ENCODE measurements at places on chromosomes 11 and 22. TPM values are rescaled to one million over a fixed set of nuclear protein-coding genes. Genes with fewer than 3 reads are reported as not detected.

DNA sequence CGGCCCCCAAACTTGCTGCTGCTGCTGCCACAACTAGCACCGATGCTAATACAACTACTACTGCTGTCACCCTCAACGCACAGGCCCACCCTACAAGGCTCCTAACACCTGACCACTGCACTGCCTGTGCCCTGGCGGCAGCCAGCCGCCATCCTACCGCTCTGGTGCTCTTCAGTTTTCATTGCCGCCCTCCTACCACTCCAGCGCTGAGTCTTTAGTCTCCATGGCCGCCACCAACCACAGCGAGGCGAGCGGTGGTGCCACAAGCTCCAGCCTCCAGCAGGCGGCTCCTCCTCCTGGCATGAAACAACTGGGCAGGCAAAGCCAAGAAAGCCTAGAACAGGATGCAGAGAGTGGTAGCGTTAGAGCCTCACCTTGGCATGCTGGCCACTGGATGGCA, 5.0 kb upstream of the RFPL3 start:
- DNase-seq, result no peak

GRCh38 chr11:120079750-120080610, 57.9 kb downstream of the TRIM29 start:
- DNase-seq, result no peak

DNA sequence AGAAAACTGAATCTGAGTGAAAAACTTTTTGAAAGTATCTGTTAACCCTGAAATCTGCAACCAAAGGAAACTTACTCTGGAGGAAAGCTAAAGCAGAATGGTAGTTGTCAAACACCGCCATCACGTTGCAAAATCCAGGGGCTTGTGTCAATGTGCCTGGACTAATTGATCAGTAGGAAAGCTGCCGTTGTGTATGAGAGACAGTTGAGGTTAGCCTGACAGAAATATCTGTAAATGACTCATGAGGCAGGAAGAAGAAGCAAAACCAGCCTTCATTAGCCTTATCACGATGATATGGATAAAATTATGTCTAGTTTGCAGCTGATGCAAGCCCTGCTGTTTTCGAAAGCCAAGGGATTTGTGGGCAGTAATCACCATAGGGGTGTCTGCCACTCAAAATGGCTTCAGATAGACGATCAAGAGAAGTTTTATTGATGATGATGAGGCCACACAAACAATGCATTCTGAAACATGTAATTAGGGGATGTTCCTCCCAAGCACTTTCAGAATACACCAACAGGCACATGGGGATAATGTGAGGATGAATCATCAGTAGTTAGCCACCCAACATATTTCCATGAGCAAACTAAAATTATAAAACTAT, 8.9 kb downstream of the SCGB1A1 start:
- DNase-seq, result no peak

GRCh38 chr11:88202498-88202897, 27.3 kb upstream of the RAB38 start:
- DNase-seq, result no peak

DNA sequence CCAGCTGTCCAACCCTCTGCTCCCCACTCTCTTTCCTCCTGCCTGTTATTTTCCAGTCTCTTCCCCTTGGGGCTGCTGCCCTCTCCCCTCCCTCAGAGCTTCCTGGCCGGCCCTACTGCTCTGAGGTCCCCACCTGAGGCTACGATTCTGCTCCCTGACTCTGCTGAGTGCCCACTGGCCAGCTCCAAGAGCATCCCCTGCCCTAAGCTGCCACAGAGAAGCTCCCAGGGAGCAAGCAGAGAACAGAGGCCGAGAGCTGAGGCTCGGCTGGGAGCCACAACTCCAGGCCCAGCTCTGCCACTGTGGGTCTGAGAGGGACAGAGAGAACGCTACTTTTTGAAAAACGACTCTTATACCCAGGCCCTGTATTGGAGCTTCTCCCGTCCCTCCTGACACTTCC, 61.1 kb downstream of the CHRDL2 start:
- DNase-seq, result no peak

DNA sequence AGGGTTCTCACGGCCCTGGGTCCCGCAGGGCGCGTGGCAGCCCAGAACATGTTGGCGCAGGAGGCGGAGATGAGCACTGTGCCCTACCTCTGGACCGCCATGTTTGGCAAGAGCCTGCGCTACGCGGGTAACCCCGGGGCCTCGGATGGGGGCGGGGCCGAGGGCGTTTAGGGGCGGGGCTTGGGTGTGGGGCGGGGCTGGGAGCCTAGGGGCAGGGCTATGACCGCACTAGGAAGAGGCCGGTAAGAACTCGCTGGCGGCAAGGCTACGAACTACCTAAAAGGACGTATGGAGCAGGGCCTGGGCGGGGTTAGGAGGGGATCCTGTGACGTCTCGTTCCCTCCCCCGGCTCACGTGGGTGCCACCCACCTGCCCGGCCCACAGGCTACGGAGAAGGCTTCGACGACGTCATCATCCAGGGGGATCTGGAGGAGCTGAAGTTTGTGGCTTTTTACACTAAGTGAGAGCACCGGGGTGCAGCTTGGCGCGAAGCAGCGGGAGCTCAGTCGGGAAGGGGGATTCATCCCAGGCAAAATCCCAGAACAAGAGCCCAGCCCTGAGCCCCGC, 2.8 kb upstream of the LZTR1 start:
- DNase-seq, result peak; percentile 95

- DNase-seq, result peak; percentile 36
These were observed 76.3 kb downstream of the FAM168A start for GRCh38 chr11:73521621-73522020.

DNA sequence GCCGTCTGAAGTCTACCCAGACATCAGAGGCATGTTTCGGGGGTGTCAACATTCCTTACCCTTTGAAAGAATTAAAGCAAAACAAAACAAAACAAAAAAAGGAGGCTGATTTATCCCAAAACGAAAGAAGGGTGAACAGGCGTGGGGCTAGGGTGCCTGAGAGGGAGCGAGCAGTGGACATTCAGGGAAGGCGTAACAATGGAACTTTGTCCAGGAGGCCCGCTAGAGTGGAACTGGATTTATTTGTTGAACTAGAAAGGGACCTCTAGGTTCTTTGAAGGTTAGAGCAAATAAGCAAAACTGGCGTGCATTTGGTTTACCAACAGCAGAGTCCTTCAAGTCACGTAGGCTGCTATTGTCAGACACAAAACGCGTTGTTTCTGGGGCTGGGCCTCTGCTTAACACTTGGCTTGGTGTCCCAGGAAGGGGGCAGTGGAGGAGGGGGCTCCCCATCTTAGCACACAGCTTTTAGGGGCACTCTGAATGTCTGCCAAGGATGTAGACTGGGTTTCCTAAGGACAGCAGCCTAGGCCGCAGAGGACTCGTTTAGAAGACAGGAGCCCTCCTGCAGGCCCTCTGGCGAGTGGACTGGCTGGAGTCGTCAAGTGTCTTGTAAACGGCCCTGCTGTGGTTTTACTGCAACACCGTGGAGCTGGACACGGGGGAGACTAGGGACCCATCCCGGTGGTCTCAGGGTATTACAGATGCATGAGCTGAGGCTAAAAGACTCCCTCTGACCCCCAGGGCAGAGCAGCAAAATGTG, 203.7 kb upstream of the SORL1-AS1 start:
- DNase-seq, result no peak

DNA sequence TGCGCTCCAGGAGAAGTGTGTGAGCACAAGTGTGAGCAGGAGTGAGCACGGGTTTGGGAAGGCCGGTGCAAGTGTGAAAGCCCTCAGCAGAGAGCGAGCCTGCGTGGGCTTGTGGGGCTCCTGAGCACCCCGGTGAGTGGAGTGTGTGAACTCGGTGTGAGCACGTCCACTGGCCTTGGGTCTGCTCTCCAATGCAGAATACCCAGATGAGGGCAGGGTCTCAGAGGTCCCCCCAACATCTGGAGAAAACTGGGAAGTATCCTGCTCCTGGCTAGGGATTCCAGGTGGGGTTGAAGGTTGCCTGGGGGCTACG, 1.2 kb downstream of the ESRRA start:
- no peak for DNase-seq

- DNase-seq, result peak; percentile 67
These were observed 9.4 kb downstream of the HIPK3 start for GRCh38 chr11:33266393-33267215.

DNA sequence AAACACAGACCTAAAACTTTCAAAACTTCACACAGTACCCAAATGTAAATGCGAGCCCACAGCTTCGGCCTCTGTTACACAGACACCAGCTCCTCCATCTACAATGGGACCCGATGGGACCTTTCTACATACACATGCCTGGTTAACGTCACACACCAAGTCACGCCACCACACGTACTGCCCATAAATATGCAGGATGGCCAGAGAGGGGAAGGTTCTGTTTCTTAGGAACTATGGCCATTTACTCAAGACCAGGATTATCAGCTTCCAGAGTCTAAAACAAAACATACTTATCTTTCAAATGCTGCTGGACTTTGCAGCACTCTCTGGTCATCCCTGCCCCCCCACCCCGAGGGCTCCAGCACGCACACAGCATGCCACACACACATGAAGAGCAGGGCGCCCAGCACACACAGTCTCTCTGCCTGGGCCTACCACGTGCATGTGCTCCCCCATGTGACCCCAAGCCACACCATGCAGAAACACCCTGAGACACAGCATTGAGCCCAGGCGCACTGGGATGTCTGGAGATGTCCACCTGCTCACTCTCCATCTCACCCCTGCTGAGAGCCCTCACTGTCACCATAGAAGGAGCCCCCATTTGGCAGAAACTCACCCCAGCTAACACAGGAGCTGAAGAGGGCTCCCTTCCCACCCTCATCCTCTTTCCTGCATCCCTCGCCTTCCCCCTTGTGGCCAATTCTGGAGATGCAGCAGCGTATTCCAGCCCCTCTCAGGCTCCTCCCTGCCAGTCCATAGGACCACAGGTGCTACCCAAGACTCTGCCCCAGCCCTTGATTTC, 61.8 kb downstream of the SLC22A12 start:
- DNase-seq, result peak; percentile 18

- DNase-seq, result no peak
These were observed 417 bp downstream of the HNRNPUL2 start for GRCh38 chr11:62726915-62727164.

DNA sequence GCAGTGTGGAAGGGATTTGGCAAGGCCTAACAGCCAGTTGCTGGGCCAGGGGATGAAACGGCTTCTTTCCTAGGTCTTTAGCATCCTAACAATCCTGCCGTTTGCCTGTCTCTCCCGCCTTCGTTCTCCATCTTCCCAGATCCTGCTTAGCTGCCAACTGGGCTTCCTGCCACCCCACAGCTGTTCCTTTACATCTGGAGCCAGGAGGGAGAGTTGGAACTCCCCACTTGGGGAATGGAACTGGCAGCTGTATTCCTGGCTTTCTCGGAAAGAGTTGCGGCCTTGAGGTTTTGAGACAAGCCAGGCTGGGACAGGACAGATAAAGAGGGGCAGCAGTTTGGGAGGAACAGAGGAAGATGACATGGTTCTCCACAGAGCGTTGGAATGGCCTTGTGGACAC, 59.6 kb downstream of the ST3GAL4 start:
- no peak for DNase-seq

DNA sequence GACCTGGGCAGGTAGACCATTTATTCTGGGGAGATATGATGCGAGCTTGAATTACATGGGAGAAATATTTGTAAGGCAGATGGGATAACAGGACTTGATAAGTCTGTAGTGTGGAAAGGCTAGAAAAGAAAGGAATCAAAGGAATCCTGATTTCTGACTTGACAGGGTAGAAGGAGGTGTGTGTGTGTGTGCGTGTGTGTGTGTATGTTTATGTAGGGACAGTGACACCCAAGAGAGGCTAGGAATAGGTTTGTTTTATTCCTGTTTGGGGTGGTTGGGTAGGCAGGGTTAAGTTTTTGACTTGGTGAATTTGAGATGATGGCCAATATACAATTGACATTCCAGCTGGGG, 390 bp upstream of the HTATIP2 start:
- no peak for DNase-seq

- no peak for DNase-seq
These were observed 67.3 kb downstream of the IMMP1L start for GRCh38 chr11:31442086-31442485.

DNA sequence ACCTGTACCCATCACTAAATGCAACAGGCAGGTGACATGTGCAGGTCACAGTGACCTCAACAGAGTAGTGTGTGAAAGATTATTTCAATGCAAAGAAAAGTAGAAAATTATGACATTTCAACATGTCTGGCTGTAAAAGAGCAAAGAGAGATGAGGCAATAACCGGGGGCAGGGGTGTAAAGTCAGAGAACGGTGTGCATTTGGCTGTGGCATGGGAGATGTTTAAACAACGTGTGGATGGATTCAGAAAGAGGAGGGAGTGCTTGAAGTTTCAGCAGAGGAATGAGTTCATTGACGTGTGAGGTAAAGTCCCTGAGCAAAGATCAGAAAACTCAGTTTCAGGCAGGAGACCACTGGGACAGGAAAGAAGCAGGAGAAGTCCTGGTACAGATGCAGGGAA, 229.7 kb downstream of the BUD13 start:
- no peak for DNase-seq

GRCh38 chr11:1341928-1342524, 32.6 kb upstream of the TOLLIP start:
- no peak for DNase-seq

DNA sequence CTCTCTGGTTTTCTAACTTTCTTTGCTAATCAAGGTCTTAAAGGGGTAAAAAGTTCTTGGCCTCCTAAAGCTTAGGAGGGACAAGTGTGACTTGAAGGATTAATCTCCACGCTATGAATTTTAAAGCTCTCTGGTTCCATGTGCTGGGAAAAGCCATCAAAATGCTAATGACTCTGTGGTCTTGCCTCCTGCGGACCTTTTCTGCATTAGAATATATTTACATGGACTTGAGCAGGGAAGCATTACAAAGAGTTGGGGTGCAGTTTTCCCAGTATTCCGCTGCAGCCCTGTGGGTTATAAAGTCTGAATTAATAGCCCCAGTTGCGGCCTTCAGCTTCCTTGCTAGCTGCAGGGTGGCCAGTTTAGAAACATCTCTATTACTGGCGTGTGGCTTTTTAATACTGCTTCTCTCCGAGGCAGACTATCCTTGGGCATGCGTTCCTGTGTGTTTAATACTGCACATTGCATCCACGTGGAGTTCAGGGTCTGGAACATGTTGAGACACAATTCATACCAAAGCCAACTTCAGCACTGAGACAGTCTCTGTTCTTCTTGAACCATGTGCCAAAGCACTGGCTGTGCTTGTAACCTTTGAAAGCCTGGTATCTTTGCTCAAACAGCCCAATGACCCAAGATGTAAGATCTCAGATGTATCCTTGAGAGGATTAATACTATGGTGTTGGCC, 27.3 kb downstream of the TSPAN18 start:
- DNase-seq, result no peak

- DNase-seq, result no peak
These were observed 70.5 kb upstream of the SESN3 start for GRCh38 chr11:95301474-95301873.

GRCh38 chr22:17831501-17832251, 57.4 kb upstream of the BID start:
- DNase-seq, result no peak

DNA sequence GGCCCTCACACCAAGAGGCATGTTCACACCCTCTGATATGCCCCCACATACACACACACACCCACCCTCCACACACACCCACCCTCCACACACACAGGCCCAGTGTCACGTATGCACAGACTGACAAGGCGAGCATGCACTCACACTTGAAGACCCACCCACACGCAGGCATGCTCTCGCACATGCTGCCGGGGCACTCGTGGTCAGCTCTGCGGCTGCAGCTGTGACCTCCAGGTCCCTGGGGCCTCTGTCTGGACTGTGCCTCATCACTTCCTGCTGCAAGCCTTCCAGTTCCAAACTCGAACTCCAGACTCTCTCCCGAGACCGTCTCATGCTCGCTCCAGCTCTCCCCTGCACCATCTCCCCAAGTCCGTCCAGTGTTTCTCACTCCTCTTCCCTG, 9.5 kb downstream of the DCHS1 start:
- no peak for DNase-seq

C22orf42 gene
- not detected for total RNA-seq

SCGB1D4 gene
- not detected for total RNA-seq

KLHL22 gene
- 33.9 TPM for total RNA-seq

MYO18B gene
- total RNA-seq, result 0.54 TPM

INS gene
- total RNA-seq, result not detected
